ENCODE measurements at places on chromosomes 5 and 9.
A peak's percentile ranks its signal among the peaks of the same experiment; 100 is the strongest.

DNA sequence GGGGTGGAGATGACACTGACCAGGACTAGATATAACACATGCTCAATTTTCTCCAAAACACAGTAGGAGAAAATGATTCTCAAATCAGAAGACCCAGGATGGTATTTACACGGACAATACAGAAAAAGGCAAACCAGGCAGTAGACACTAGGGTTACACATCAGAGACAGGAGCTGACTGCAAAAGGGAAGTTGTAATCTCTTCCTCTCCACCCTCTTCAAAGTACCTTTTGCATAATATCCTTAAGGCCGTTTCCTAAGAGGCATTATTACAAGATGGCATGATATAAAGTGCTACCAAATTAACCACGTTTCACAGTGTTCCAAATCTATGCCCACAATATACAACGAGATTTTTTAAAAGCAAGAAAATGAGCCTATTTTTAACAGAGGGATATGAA lies 39.2 kb downstream of the YIPF5 start:
- DNase-seq: no peak

DNA sequence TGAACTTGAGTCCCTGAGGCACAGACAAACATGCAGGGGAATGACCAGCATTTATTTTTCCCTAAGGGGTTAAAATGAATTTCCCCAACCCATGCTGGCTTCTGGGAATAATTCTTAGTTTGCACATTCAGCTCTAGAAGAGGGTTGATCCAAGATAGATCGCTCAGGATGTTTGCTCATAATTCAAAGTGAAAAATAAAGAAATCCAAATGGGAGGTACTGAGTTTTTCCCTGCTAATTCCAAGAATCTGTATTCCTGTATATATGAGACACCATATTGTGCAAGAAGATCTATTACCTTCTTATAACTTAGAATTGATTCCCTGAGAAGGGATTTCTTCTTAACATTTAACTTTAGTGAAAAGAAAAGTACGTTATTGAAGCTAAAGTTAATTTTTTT lies 96.2 kb downstream of the VCAN start:
- no peak for DNase-seq

DNA sequence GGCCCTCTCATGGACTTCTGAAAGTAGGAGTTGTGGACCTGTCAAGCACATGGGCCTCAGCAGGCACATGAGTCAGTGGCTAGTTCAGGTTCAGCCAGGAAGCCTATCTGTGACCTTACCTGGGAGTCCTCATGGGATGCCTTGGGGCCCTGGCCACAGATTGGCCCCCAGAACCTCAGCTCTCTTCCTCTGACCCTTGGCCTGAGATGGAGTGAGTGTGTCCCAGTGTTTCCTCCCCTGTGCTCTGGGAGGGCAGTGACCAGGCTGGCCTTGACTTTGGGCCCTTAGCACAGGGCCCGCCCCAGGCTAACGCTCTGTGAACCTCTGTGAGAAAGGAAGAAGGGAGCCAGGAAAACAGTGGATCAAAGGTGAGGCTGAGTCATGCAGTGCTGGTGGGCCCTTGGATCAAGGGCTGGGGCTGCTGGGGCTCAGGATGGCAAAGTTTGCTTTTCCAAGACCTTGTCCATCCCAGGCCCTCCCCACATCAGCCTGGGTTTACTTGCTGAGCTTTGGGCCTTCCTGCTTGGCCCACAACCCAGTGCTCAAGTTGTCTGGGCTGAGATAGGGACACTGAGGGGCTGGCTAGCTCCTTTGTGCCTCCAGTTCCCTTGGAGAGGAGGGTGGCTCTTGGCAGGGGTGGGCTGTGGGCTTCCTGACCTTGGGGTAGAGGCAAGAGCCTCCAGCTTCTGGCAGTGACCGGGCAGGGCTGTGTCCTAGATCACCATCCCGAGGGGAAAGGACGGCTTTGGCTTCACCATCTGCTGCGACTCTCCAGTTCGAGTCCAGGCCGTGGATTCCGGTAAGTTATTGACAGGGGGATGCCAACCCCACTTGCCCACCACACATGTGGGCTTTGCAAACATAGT lies 41.4 kb downstream of the RGS3 start:
- no peak for DNase-seq

GRCh38 chr5:92064993-92065392 lies 681.9 kb upstream of the ARRDC3 start:
- DNase-seq: no peak

GRCh38 chr5:149728303-149728702 lies 1.8 kb upstream of the PPARGC1B start:
- DNase-seq: no peak

- no peak for DNase-seq
Observed at GRCh38 chr5:145979270-145980223, 43.2 kb downstream of the SH3RF2 start.

GRCh38 chr9:72909428-72909827 lies 43.4 kb downstream of the ALDH1A1 start:
- no peak for DNase-seq

DNA sequence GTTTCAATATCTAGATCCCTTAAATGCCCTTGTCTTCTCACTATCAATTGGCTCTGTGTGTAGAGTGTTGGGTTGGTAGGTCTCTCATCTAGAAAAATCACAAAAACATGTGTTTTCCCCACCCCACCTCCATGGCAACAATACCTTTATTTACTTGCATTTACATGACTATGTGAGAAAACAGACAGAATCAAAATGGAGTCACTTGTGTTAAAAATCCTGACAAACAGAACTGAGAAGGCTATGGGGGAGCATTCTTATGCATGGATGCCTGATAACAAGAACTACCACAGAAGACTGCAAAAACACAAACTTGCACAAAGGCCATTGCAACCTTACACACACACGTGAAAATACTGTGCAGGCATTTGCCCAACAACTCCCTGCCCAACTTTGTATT lies 1352.9 kb upstream of the CDH9 start:
- no peak for DNase-seq

- DNase-seq: no peak
Observed at GRCh38 chr5:144205141-144205551, 34.5 kb downstream of the KCTD16 start.

DNA sequence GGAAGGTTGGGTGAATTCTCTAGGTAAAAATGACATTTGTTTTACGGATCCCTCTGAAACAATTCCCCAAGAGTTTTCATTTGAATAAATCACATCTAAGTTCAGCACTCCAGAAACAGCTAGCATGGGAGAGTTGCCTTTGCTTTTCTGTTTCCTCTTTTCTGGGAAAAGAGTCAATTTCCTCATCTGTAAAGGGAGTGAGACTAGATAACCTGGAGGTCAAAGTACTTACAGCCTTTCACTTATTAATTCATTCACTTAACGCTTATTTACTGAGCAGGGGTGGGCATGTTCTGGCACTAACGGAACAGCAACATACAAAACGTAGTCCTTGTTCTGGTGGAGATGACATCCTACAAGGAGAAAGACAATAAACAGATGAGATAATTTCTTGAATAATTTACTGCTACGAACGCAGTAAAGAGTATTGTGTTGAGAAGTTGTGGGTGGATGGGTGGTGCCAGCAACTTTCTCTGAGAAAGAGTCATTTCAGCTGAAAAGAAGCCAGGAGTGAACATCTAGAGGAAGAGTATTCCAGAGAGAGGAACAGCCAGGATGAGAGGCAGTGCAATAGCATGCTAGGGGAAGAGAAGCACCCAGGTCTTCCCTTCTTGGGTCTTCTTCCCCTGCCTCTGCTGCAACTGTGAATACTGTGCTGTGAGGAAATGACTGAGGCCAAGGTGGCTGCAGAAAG lies 335.6 kb downstream of the ZSWIM6 start:
- DNase-seq: no peak

DNA sequence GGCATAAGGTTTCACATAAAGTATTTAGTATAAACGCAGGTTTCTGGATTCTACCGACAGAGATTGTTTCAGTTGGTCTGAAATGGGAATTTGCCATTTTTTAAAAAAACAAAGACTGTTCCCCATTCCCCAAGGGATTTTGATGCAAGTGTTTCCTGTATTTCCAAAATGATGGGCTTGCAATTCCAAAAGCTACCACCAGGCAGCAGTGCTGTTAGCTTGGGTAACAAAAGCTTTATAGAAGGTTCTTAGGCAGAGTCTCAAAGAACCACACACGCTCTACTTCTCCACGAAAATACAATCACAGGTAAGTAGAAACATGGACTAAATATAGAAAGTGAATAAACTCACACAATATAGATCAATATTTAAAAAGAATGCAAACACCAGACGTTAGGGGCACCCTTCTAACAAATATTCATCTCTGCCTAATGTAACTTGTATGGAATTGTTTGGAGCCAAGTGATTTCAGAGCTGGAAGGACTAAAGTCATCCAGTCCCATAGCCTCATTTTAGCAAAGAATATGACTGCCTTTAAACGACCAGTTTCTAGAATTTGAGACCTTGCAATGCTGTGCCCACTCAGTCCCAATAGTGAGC lies 154.3 kb downstream of the SPOCK1 start:
- DNase-seq: peak; percentile 12

DNA sequence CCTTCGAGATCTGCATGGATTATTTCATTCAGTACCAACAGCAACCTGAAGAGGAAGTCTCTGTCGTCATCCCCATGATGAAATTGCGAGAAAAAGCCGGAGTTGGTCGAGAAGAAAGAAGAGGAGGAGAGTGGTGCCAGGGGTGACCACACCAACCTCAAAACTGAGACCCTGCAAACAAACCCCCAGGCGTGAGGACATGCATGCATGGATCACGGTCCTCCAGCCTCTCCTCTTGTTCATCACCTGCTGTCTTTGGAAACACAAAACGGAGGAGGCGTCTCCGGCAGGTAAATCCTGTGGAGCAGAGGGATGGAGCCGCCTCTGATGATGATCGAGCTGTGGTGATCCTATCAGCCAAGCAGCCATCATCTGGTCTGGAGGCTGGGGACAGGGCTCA lies 114.4 kb upstream of the IRX2 start:
- no peak for DNase-seq

DNA sequence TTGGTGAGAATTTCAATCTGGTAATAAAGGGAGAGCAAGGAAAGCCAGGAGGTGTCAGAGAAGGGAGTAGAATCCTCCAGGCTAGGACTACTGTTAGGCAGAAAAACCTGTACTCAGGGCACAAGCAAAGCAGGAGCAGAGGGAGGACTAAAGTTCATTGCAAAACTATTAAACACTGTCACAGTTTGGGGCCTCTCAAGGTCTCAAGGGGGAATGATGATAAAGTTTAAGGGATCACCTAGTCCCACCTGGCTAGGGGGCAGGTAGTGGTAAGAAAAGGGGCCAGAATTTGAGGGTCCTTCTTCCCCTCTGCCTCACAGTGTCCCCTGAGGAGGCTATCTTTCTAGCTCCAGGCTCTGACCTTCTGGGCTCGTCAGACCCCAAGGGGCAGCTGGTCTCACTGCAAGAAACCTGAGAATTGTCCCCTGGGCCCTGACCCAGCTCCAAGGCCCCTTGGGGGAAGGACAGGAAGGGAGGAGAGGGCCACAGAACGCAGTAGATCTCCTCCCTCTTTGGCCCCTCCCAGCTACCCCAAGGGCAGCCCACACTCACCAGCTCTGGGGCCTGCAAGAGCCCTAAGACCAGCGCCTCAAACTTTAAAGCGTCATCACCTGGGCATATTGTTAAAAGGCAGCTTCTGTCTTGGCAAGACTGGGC lies 974 bp downstream of the CCDC69 start:
- no peak for DNase-seq

DNA sequence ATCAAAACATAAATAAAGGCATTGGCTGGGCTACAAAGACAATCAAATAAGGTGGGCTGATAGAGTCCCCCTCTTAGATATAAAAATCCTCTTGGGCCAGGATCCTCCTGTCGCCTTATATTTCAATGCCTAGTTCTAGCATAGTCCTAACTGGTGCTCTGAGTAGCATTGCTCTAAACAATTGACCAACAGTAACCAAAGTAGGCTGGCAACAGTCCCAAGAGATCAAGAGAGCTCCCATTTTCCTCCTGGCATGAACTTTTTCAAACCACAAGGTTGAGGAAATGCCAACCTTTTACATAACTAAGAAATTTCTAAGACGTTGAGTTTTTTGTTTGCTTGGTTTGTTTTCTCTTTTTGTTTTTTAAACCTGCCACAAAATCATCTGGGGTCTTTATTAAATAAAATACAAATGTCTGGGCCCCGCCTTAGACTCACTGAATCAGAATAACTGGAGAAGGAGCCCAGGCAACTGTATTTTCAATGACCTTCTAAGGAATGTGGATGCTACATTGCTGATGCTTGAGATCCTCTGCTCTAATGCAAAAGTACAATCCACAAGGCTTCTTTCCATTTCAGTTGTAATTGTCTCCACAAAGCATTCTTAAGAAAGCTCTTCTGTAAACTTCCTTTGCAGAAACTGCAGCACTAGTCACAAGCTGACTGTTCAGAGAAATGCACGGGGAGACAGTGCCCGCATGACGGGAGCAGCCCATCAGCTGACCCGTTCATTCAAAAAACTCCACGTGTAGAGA lies 2.9 kb downstream of the SLC45A2 start:
- no peak for DNase-seq

DNA sequence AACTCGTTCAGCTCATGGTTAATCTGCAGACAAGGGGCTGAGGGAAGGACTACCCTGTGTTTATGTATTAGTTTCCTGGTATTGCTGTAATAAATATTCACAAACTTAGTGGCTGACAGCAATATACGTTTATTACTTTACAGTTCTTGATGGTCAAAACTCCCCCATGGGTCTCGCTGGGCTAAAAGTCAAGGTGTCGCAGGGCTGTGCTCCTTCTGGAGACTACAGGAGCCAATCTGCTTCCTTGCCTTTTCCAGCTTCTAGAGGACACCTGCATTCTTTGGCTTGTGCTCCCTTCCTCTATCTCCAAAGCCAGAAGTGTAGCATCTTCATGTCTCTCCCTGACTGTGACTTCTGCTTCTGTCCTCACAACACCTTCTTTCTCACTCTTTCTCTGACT lies 653.8 kb upstream of the RIOK2 start:
- DNase-seq: no peak

GRCh38 chr9:98831696-98832095 lies 24.2 kb downstream of the GALNT12 start:
- DNase-seq: no peak

DNA sequence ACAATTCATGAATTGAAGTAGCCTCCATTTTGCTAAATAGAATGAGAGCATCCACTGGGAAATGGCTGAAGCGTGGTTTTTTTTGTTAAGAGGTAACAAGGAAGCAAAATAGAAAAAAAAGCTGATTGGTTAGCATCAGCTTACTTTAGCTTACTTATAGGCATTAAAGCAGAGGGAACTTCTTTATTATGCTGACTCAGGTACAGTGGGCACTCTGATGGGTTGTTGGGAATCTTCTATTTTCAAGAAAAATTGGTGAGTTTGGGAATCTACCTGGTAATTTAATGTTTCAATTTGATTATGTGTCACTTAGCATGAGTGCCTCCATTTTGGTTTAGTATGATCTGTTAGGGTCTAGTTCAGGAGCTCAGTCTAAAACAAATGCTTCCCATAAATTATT lies 289.6 kb downstream of the ANXA1 start:
- DNase-seq: no peak

GRCh38 chr9:125758986-125759763 lies 12.0 kb downstream of the PBX3 start:
- DNase-seq: peak; percentile 42

DNA sequence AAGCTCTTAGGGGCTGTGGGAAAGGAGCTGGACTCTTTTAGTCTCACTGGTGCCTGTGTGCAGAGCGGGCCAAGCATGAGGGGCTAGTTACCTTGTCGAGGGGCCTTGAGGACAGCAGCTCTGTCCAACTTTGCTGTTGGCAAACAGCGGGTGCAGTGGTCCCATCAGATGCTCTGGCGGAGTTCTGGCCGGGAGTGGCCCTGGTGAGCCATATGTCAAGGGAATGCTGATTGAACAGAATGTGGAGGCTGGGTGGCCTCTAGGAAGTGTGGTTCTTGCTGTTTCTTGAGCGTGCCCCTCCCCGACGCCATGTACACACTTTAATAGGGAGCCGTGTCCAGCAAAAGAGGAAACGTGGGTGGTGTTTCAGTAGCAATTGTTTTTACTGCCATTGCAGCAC lies 3.6 kb upstream of the ADAMTS2 start:
- DNase-seq: no peak

Data from COLO829 (cell line).